HuH-7.5 (cell line): ENCODE measurements at places on chromosomes 5 and 9.
A peak's percentile ranks its signal among the peaks of the same experiment; 100 is the strongest.

- DNase-seq, result no peak
These were observed 376.9 kb upstream of the IRX4 start for GRCh38 chr5:2259494-2260107.

- no peak for DNase-seq
These were observed 201.8 kb downstream of the DRD1 start for GRCh38 chr5:175242207-175242606.

DNA sequence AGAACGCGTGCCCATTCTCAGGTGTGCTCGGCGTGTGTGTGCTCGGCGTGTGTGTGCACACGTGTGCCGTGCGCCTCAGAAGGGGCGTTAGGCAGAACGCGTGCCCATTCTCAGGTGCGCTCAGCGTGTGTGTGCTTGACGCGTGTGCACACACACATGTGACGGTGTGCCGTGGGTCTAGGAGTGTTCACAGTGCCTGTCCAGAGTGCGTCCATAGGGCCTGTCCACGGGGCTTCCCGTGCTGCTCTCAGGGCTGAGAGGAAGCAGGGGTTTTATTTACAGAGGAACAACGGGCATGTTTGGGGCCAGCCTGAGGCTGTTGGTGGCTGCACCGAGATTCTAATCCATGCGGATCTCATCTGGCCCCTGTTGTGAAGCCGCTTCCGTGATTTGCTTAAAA lies 14.2 kb upstream of the AHRR start:
- no peak for DNase-seq

GRCh38 chr5:133552925-133553525 lies 59.3 kb downstream of the FSTL4 start:
- DNase-seq, result peak; percentile 32

GRCh38 chr9:30519756-30520155 lies 1864.7 kb upstream of the ACO1 start:
- no peak for DNase-seq

- DNase-seq, result no peak
These were observed 55.0 kb downstream of the PJA2 start for GRCh38 chr5:109354761-109355160.

DNA sequence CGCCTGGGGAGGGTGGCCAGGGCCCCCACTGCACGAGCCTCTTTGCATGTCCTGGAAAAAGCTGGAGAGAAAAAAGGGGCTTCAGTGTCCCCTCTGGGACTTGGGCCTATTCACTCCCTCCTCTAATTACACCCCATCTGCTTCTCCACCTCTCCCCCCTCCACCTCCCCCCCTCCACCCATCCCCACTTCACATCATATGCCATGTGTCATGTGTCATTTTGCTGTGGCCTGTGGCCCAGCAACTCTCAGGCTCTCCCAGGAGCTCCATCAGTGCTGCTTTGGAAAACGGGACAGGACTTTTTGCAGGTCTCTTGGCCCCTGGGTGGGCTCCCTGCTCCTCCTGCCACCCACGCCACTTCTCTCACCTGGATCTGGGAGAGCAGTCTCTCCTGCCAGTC lies 68.7 kb downstream of the NTNG2 start:
- DNase-seq, result no peak

- no peak for DNase-seq
These were observed 89.1 kb downstream of the SLC24A2 start for GRCh38 chr9:19699756-19700155.

- DNase-seq, result peak; percentile 83
These were observed at the start of gene PCDHB10 for GRCh38 chr5:141192110-141192725. Gene PCDHB10, plus strand, starts transcription at chr5:141192353. Its CDS starts 200 bp downstream, at chr5:141192553.

- no peak for DNase-seq
These were observed 109.8 kb downstream of the GIN1 start for GRCh38 chr5:103010168-103010567.

DNA sequence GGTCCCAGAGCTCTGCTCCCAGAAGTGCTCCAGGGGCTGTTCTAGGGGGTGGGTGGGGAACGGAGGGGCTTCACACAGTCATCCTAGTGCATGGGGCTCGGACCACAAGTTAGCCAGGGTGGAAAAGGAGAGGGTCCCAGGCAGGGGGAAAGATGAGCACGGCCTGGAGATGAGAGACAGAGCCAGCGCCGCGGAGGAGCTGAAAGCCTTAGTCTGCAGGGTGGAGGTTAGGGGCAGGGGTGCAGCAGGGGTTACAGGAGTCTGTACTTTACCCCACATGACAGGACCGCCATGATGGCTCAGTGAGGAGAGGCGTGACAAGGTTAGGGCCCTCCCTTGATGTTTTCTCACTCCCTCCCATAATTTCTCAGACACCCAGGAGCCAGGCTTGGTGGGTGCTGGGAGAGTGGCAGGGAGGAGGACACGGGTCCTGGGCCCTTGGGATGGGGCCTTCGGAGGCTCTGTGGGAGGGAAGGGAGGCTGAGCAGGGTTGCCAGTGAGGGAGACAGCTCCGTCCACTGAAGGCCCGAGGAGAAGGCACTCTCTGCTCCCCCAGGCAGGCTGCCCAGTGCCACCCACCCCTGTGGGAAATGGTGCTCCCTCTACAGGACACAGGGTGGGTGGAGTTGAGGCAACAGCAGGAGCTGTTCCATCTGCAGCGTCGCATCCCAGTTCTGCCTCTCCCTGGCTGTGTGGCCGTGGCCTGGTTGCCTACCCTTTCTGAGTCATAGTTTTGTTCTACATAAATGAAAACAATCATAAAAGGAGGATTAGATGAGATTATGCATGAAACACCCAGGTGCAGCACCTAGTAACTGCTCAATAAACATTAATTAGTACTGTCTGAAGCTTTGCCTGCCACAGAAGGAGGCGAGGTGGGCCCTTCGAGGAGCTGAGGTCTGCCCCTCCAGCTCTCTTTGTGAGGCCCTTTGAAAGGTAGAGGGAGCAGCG lies 66.2 kb downstream of the NDST1 start:
- peak; percentile 41 for DNase-seq
